ENCODE measurements at places on chromosomes 1 and 21.

- no peak for DNase-seq
These were observed 48.9 kb upstream of the DIP2A start for GRCh38 chr21:46409641-46410406.

- DNase-seq: no peak
These were observed 17.5 kb upstream of the DUSP10 start for GRCh38 chr1:221759436-221759835.

DNA sequence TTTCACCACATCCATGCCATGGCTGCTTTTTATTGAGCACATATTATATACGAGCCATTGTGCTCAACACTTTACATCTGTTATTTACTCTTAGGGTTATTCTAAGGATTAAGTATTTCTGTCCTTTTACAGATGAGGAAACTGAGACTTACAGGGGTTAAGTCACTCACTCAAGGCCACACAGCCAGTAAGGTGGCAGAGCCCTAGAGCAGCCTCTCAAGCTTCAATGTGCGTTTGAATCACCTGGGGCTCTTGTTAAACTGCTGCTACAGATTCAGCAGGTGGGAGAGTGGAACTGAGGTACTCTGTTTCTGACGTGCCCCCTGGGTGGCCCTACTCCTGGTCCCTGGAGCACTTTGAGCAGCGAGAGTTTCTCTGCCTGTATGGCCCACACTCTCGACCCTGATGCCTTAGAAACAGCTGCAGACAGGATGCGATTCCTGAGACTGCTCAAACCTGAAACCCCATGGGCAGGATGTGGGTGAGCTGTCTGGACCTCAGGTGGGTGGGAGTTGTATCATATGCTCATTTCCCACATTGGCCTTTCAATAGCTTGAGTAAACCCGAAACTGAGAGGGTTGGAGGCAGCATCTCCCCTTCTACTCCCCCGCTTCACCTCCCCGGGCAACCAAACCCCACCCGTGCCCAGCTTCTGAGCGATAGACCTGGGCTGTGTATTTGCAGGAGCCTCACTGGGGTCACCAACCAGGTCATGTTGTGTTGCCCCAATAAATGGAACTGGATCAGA, 59.3 kb downstream of the MAN1C1 start:
- DNase-seq: peak; percentile 54

GRCh38 chr1:75986478-75986877, 54.3 kb upstream of the ASB17 start:
- no peak for DNase-seq

GRCh38 chr1:5274527-5274926, 620.1 kb downstream of the AJAP1 start:
- no peak for DNase-seq

DNA sequence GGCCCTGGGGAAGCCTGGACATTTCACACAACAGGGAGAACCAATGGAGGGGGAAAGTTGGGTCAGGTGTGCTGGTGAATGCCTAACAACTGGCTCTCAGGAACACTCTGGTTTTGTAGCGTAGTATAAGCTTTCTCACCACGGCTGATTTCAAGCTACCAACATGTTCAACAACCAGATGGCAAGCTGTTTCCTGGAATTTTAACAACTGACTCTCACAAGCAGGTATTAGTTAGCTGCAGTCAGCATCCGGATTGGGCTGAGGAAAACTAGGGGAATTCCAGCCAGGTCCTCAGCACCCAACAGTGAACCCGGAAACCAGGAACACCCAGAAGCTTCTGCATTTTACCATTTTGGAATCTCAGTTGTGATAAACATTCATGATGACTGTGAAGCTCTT, 162.3 kb upstream of the CAMK1G start:
- no peak for DNase-seq

DNA sequence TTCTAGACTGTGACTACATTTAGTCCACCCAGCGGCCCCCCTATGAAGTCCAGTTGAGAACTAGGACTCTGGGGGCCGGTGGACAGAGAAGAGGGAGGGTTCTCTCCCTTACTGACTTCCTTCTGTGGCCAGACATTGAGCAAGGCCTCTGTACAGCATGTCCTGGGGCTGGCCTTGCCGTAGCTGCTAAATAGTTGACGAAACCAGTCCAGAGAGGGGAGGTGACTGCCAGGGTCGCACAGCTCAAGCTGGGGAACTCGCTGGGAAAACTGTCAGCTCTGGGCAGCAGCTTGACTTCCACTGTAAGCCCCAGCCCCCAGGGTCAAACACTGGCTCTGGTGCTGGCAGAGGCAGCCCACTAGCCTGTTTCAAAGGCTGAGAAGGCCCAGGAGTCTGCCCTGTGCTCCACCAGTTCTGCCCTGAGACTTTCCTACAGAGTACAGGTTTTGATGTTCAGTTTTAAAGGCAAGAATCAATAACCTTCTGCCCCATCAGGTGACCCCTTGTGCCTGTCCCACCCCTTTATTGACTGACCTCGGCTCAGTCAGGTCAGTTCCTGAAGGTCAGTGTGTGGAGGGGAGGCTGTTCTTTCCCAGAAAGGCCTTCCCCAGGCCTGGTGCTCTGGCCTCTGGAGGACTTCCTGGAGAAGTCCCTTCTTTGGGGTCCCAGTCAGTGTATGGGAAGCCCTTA, 14.1 kb downstream of the PCSK9 start:
- DNase-seq: no peak

DNA sequence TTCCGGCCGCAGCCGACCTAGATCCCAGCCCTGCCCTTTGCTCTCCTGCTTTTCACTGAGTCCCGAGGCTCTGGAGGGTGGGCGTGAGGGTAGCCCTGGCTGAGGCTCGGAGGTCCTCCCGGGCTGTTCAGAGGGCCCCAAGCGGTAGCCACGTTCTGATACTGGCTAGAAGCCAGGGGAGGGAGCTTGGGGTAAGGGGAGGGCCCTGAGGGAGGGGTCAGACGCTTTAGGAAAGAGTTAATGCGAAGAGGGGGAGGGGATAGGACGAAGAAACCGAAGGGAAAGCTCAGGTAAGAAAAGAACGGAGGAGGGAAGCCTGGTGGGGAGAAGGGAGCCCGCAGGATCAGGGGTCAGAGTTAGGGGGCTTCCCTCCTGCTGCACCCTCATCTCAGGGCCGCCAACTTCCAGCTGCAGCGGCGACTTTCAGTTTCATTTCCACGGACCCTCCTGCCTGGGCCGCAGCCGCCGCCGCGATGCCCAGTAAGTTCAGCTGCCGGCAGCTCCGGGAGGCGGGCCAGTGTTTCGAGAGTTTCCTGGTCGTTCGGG, at the start of gene MOV10:
Gene MOV10 (plus strand): TSS at position 220 of the 546 bp plus-strand sequence. CDS start 254 bp downstream, at position 474.
- peak; percentile 43 for DNase-seq

- DNase-seq: no peak
These were observed 3.7 kb upstream of the LRP8 start for GRCh38 chr1:53331446-53332185.

DNA sequence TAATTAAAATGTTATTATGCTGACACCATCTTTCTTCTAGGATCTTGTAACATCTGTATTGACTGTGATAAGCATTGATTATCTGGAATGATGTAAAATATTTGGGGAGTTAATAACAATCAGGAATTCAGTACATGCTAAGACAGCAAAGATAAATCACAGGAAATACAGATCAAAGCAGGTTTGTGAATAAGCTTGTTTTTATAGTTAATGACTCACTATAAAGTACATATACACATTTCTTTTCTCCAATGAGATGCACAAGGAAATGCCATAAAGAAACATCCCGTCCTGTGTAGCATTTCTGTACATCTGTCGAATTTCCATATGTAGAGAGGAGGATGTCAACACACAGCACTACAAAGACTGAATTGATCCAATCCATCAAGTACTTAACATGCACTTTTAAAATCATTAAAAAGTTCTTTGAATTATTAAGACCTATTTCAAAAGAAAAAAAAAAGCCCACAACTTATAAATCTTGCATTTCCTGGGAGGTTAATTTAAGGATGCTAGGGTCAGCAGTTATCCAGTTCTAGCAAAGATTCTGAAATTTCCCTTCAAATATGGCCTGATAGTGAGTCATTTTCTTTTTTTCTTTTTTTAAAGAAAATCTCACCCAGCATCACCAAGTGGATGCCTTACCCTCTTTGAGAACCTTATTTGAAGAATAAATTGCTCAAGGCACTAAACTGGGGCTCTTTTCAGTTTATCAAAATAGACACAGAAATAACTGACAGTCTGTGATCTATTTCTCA, 243.2 kb upstream of the NR5A2 start:
- DNase-seq: no peak

DNA sequence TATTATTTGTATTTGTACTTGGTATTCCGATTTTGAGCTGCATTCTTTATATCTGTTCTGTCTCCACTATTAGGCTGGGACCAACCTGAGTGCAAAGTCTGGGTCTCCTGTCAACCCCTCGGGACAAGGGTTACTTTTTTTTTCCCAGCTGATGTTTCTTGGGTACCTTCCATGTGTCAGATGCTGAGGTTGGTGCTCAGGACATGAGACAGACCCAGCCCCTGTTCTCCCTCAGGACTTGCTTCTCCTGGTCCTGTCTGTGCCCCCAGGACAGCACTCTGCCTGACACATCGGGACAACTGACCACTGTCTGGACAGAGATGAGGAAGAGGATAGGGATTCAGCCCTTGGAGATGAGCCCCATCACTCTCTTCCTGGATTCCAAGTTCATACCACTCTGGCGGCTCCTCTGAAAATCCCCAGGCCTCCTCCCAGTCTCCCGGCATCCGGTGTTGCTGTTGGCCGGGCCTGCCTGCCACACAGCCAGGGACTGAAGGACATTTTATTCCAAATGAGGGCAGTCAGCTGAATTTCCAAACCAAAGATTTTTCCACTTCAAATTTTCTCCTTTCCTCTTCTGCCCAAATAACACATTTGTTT, 55.6 kb upstream of the FMOD start:
- DNase-seq: no peak

DNA sequence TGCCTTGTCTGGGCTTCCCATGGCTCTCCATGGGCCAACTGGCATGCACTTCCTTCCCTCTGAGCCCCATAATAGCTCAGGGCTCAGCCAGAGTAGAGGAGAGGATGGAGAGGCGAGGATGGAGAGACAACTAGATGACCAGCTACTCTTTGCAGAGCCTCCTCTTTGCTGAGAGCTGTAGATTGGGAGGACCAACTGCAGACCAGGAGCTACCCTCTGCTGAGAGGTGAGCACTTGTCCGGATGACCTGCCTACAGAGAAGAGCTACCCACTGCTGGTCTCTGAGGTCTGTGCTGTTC, 58.0 kb upstream of the ETV3 start:
- no peak for DNase-seq

- DNase-seq: no peak
These were observed 67.5 kb downstream of the DNTTIP2 start for GRCh38 chr1:93811326-93812065.

- DNase-seq: no peak
These were observed 1.2 kb upstream of the OPTC start for GRCh38 chr1:203492748-203493130.

DNA sequence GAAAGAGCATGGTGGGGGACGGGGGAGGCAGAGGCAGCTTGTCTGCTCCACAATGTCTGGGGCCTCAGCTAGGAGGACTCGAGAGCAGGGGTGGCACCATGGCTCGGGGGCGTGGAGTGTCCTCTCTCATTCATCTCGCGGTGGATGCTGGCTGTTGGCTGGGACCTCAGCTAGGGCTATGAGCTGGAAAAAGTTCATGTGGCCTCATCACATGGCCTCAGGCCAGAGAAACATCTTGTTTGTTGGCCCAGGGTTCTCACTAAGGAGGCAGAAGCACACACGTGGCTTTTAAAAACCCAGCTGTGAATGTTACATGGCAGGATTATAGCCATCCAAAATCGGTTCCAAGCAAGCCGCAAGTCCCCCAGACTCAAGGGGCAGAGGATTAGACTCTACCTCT, 6.2 kb upstream of the CENPS start:
- no peak for DNase-seq

DNA sequence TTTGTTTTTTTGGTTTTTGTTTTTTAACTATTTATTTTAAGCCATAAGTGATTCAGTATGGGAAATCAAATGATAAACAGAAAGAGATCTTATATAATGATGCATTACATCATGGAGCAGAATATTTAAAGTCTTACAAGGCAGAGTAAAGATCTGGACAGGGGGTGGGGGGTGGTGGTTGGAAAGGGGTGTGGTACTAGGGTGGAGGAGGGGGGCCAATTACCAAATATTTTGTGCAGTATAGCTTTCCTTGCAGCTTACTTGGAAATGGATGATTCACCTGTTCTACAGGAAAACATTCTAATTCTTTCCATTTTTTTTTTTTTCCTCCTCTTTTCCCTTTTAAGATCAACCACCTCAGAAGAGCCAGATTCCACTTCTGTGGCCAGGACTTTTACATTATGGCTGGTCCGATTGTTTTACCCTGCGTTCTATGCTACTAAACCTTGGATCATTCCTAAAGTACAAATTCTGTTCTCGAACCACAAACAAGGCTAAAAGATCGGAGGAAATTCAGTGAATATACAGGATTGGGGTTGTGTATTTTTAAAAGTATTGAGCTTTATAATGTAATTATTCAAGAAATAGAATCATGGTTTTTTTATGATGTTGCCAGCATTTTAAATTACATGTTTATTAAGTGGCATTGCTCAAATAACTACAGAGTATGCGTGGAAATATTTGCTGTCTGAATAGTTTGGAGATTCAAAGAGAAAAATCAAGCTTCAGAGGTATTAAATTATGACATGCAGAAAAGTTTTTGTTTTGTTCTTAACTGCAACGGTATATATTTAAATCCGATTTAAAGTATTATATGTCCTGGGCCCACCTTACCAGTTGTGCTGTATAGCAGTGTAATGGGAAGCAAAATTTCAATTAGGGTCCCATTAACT, 859.5 kb downstream of the USP25 start:
- no peak for DNase-seq

DNA sequence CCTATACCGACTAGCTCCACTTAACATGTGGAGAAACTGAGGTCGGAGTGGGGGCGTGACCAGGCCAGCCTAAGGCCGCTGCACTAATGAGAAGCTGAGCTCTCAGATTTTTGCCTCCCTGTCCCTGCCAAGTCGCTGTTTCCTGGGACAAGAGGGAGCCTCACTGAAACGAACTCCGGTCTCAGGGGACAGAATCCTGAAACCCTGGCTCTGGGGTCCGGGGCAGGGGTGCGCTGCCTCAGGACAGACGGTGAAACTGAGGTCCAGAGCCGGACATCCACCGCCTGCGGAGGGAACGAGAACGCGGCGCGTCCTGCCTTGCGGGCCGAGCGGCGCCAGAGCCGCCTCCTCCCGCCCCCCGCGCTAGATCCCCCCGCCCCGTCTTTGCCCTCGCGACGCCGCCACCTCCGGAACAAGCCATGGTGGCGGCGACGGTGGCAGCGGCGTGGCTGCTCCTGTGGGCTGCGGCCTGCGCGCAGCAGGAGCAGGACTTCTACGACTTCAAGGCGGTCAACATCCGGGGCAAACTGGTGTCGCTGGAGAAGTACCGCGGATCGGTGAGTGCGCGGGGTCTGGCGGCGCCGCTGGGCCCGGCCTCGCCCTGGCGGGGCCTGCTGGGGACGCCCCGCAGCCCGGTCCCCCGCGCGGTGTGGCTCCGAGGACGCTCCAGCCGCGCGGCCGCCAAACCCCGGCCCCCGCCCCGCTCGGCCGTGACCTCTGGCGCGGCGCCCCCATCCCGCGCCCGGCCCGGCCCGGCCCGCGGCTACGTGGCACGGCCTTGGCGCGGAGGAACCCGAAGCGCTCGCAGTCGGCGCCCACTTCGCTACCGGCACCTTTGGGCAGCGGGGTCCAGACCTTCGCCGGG, at the start of gene GPX7:
Gene GPX7 (plus strand): TSS at position 381 of the 865 bp plus-strand sequence. CDS start 39 bp downstream, at position 420.
- peak; percentile 47 for DNase-seq

GRCh38 chr1:26317146-26317545, 612 bp upstream of the CD52 start:
- no peak for DNase-seq

- DNase-seq: no peak
These were observed 87.2 kb upstream of the SOX13 start for GRCh38 chr1:203985676-203986075.

- DNase-seq: no peak
These were observed 57.6 kb downstream of the DESI2 start for GRCh38 chr1:244710474-244711062.

All from T-helper 1 cell (primary cell).